Hematopoietic multipotent progenitor cell treated with erythropoietin and hydrocortisone succinate and interleukin-3 and kit ligand, for 4 days (in vitro differentiated cells): ENCODE measurements at places on chromosomes 16 and 17.
A peak's percentile ranks its signal among the peaks of the same experiment; 100 is the strongest.

- no peak for DNase-seq
Measured at GRCh38 chr16:51163894-51164566, 13.0 kb upstream of the SALL1 start.

DNA sequence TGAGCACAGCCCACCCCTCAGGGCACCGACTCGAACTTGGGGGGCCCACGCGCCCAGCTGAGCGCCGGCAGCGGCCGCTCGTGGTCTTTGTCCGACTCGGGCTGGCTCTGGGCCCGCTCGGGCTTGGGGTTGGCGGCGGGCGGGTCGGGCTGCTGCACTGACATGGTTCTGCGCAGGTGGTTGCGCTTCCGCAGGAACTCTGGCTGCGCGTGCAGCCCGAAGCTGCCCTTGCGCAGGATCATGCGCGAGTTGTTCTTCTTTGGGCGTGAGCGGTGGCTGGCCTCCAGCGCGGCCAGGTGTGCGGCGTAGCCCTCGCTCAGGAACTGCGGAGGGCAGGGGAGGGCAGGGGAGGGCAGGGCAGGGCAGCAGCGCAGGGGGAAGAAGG, 11.1 kb downstream of the PIMREG start:
- peak; percentile 41 for DNase-seq

DNA sequence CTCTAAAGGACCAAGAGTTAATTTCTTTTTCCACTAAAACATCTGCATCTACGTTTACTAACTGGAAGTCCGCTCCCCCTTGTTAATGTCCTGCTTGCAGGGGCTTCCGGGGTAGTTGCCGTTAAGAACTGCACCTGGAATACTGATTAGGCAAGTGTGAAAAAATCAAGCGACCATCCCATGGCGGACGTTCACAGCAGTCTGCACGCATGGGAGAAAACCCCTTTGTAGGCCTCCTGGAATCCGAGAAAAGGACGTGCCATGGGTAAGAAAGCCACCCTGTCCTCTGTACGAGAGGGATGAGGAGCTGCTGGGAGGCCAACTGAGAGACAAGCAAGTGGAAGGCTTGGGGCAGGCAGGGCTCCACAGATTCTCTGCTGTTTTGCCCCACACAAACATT, 14.9 kb downstream of the SNN start:
- DNase-seq: no peak

- no peak for DNase-seq
Measured at GRCh38 chr17:3739422-3740124, 15.9 kb downstream of the HASPIN start.

DNA sequence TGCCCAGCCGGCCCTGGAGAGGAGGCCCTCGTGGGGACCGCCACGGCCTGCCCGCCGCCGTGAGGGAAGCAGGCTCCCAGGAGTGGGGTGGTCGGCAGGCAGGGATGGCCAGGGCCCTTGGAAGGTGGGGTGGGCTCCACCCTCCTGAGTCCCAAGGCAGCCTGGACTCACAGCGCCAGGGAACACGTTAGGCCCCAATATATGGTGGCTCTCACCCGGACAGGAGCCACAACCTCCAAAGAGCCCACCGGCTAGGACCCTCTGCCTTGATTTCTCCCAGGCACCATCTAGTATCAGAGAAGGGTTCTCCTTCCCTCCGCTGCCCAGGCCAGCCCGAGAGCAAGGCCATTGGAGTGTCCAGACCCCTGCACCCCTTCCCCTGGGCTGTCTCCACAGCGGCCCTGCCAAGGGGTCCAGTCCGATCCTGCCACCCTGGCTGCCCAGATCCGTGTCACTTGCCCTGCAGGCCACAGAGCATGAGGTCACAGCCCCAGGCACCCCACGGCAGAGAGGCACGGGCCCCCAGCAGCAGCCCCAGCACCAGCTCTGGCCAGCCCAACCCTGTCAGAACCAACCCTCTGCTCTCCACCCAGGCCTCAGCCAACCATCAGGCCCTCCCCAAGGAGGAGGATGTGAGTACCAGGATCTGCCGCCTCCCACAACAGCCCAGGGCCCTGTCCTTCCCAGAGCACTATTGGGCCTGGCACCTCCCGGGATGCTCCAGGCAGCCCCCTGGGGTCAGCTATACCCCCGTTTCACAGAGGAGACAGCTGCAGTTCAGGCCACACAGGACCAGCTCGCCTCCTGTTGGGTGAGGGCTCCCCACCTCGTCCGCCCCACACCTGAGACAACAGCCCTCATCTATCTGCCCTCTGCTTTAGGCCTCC, 1.1 kb upstream of the AXIN1 start:
- DNase-seq: no peak

DNA sequence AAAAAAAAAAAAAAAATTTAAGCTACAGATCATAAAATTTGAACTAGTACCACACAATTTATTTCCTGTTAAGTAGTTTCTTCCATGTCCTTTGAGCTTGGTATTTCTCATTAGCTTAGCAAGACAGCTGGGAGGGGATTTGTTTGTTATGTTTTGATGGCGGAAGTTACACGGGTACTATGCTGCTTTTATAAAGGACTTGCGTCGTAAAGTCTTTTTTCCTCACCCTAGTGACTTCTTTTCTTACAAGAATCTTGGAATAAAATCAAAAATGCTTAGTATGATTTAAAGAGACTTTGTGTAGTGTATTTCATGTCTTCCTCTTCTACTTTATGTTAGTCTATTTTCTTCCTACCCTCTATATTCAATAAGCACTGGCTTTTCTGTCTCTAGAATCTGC, 89.1 kb downstream of the NLK start:
- no peak for DNase-seq

- DNase-seq: peak; percentile 90
Measured at GRCh38 chr17:17496189-17497064, at the start of gene RASD1. RASD1 (minus strand) TSS chr17:17496395; CDS start chr17:17496181, 214 bp downstream.

DNA sequence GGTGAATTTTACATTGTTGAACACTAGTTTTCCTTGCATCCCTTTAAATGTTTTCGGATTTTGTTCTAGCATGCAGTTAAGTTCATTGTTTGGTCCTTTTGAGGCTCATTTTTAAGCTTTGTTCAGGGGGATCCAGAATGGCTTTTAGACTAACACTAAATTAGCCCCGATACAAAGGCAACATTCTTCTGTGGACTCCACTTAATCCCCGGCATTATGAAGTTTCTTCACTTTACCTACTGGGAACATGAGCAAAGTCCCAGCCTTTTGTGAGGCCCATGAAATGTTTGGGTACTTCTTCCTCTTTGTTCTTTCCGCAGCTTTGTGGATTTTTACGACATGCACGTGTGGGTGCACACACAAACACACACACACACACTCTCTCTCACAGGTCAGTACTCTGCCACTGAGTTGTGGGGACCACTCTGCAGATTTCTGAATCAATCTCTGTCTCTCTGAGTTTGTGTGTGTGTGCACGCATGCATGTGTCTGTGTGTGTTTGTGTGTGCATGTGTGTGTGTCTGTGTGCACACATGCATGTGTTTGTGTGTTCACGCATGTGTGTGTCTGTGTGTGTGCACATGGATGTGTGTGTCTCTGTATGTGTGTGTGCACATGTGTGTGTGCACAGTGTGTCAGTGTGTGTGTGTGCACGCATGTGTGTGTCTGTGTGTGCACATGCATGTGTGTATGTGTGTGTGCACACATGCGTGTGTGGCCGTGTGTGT, 240.4 kb upstream of the TNRC6C start:
- DNase-seq: no peak
